ENCODE measurements at places on chromosomes 6 and 20.

GRCh38 chr20:17558154-17558940, 11.5 kb upstream of the DSTN start:
- peak; percentile 41 for DNase-seq

GRCh38 chr6:169092375-169092774, 161.3 kb downstream of the THBS2 start:
- DNase-seq = no peak

- no peak for DNase-seq
Observed at GRCh38 chr6:94270091-94270948, 851.0 kb upstream of the EPHA7 start.

- no peak for DNase-seq
Observed at GRCh38 chr6:82783587-82784236, 281.9 kb downstream of the UBE3D start.

DNA sequence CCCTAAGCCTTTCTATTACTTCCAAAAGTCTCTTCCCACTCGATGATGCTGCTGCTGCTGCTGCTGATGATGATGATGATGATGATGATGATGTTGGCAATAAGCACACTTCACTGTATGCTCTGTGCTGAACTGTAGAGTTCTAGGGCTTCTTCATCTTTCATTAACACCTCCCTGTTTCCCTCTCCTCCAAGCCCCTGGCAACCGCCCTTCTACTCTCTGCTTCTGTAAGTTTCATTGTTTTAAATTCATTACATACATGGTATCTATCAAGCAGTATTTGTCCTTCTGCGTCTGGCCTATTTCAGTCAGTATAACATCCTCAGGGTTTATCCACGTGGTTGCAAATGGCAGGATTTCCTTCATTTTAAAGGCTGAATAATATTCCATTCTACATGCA, 100.2 kb downstream of the THBS2 start:
- DNase-seq = no peak

GRCh38 chr6:41302638-41303037, 16.2 kb upstream of the TREM1 start:
- no peak for DNase-seq

DNA sequence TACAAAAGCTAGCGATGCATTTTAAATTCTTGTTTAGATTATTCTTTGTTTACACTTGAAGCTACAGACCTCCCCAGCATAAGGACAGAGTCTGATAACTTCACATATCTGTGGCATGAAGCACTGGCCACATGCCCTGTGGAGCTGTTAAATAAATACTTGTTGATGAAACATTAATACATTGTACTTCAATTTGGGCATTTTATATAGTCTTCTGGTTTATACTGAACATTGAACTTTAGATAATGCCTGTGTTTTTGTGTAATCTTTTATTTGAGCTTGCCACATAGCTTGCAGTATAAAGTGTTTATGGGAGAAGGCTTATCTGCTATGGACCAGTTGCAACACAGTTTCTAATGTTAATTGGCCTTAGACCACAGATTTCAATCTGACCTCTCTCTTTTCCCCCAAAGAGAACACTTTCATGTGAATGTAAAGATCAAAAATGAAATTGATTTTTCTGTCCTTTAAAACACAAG, 48.2 kb downstream of the FRK start:
- DNase-seq = no peak

DNA sequence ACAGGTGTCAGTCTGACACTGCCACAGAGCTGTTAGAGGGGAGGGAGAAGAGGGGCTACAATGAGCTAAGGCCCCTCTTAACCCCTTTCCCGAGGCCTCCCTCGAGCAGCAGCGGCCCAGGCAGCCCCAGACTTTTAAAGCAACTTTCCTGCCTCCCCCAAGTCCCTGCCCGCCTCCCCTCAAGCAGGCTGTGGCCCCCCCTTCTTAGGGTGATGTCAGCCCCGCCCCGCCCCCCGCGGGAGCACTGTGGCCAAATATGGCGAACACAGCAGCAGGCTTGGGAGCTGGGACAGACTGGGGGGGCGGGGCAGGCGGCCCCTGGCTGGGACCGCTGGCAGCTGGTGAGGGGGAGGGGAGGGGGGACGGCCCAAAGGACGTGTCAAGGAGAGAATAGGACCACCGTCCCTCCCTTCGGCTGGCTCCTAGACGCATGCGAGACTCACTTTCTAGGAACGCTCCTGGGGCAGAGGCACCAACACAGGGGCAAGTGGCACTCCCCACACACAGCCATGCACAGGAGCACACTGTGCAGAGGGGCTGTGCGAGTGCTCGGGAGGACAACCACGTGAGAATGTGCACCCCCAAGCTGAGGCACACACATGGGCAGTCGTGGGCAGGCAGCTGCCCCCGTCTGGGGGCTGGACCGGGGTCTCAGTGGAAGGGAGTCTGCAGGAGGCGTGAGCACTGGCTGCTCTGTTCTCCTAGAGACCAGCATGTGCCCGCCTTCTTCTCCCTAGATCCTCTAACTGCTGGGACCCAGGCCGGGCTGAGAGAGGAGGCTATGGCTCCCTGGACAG, 6.7 kb downstream of the TEAD3 start:
- peak; percentile 81 for DNase-seq

- no peak for DNase-seq
Observed at GRCh38 chr20:21303872-21304586, 898 bp downstream of the XRN2 start.

DNA sequence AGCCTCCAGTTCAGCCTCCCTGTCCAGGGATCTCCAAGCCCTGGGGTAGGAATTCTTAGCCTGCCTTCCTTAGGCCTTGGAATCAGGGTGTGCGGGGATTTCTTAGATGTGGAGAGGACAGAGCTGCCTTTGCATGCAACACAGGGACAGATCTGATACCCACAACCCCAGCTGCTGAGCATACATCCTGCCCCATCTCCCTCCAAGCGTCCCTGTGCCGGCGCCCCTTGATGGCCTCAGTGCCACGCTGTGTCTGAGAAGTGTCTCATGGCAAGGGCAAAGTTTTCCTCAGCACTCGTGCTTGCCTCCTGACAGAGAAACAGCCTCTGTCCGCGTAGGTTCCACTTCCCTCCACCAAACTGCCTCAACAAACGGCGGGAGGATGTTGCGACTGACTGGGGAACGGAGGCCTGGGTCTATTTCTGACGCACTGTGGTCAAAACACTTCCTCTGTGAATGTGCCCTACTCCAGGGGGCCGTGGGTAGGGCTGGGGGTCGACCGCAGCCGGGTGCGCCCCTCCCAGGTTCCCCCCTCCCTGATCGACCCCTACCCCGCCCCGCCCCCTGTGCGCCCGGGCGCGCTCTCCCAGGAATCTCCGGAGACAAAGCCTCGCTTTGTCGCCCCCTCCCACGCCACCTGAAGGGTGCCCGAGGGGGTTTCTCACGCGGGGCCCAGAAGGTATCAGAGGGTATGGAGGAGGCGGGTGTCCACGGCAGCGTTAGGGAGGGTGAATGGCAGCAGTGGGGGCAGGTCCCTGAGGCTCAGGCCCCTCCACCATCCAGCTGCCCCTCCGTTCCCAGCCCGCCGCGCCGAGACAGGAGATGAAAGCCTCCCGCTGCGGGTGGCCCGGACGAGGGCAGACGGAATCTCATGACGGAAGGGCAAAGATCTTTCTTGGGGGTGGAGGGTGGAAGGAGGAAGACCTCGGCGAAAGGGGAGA, 806 bp downstream of the MICAL1 start:
- no peak for DNase-seq

DNA sequence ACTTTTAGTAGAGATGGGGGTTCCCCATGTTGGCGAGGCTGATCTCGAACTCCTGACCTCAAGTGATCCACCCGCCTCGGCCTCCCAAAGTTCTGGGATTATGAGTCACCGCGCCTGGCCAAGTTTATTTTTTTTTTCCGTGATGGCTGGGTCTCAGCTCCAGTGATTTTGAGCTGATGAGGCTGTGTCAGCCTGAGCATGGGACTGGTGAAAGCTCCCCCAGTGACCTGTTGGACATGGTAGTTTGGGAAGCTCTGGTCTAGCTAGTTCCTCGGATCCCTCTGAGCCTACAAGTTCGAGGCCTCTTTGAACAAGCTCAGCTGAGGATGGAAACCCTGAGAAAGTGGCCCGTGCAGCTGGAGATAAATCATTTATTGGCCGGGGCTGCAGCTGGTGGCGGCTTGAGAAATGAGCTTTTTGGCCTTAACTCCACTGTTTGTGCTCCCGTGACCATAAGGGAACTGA, 126.8 kb downstream of the SNX5 start:
- DNase-seq = no peak

DNA sequence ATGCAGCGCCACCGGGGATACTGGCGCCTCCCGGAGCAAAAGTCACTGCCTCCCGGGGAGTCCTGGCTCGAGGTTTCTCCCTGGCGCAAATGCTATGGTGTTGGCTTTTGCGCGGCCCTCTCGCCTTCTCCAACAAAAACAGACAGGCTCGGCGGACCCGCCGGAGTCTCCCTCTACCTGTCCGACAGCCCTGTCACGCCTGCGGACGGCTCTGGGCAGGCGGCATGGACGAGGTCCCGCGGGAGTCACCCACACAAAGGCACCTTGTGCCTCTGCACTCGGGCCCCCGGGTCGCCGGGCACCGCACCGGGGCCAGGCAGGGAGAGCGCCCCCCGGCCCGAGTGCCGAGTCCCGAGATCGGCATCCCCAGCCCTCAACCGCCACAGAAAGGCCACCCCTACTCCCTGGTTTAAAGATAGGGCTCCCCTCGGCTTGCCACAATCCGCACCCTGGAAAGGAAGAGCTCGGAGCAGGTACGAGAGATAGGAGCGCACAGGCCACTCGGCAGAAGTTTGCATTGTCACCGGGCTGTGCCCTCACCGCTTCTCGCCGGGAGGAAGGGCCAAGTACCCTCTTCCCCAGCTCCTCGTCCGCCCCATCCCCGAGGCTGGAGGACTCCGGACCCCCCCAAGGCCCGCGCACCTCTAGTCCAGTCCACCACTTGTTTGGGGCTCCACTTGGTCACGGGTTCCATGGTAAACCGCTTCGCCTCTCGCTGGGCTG, 903 bp downstream of the CNKSR3 start:
- no peak for DNase-seq

DNA sequence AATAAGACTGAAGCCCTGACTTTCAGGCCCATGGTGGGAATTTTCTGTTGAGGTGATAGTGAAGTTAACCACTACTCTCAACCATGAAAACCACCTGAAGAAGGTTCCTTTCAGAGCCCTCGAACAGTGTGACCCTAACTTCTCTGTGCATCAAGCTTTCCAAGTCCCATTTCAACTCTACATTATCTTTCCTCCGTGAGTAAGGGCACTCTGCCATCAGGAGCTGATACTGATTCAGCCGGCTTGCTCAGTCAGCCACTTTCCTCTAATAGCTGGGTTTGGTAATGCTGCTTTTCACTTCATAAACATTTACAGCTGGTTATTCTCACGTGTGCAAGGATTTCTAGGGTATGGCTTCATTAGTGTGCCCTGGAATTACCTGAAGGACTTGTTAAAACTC, 10.7 kb upstream of the SLA2 start:
- no peak for DNase-seq

DNA sequence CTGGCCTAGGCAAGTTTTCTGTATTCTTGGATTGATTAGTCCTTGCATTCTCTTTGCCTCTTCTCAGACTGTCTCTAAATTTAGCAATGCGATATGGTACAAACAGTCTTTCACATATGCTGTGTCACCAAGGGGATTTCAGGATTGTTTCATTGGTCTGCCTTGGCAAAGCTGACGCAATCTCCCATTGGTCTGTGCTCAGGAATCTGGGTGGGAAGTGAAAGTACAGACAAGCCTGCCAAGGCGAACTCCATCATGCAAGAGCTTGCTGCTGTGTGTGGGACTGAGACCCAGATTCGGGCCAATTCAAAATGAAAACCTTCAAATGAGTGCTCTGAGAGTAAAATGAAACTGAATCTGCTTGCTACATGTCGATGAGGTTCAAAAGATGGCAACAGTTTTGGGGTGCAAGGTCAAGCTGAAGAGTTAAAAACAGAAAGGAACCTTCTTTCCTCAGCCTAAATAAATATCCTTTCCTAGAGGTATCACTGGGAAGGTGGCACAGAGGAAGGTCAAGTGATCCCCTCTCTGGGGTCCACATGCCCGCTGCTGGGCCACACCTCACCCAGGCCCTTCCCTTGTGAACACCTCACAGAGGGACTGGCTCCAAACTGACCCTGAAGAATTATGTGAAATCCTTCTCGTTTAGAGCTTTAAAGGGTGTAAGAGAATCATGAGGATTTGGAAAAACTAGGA, 198.8 kb upstream of the PREP start:
- peak; percentile 93 for DNase-seq

DNA sequence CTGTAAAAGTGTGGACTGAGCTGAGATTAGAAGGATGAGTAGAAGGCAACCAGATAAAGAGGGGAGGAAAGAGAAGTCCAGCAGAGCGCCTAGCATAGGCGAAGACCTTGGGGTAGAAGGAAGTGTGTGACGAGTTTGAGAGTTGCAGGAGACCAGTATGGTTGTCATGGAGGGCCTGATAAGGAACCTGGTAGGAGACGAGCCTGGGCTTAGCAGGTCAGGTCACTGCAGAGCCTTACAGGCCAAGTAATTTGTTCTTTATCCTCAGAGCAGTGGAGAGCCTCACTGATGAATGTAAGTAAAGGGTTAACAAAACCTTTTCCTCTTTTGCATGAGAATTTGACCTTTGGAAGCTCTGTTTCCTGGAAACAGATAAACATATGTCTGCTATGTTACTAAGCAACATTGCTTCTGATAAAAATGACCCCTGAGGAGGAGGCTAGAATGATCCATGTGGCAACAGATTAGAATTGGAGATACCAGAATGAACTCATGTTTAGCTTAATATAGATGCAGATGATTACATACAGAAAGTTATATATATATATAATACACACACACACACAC, 2.9 kb upstream of the TMEM74B start:
- DNase-seq = no peak

DNA sequence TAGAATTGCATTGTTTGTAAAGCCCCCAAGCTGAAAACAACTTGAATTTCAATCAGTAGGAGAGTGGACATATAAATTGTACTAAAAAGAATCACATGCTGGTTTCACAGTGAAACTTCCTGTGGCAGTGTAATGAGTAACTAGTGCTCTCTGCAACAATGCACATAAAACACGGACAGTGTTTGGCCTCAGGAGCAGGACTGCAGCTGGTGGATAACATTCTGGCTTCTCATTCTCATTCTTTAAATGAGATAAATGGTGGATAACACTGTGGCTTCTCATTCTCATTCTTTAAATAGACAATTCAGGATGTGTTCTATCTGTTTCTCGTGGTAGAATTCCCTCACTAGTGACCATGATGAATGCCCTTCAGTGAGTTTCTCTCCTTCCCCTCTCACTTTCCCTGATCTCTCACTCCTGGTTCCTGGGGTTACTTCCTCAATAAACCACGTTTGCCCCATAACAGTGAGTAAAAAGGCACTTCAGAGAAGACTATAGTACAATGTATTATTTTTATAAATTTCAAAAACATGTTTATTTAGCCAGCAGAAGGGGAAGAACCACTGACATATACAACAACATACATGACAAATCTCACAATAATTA, 59.9 kb downstream of the SLC22A2 start:
- no peak for DNase-seq
